ENCODE measurements at places on chromosomes 4 and X.

DNA sequence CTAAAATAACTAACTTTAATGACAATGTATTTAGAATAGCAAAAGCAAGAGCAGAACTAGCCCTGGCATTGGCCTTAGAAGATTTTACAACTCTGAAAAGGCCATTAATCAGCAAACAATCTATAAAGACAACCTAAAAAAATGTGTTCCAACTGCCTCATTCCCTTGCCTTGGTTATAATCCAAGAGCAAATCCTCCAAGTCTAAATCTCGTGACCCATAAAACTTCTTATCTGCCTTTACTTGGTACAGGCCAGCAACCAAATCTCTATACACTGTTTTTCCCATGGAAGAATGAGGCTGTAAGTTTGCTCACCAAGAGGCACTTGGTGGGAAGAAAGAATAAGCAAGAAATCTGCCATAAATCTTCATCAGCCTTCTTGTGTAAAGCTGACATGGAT lies 175.3 kb upstream of the MID1 start:
- no peak for DNase-seq

GRCh38 chrX:24243188-24243587 lies 70.7 kb downstream of the SUPT20HL2 start:
- DNase-seq: no peak

DNA sequence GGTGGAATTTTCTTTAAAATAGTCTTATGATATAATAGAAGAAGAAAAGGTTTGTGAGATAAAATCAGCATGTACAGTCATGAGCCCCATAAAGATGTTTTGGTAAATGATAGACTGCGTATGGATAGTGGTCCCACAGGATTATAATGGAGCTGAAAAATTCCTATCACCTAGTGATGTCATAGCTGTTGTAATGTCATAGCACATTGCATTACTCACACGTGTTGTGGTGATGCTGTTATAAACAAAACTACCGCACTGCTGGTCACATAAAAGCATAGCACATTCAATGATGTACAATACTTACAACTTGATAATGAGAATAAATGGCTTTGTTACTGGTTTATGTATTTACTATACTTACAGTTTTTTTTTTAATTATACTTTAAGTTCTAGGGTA lies 715.2 kb upstream of the HTR2C start:
- DNase-seq: no peak

DNA sequence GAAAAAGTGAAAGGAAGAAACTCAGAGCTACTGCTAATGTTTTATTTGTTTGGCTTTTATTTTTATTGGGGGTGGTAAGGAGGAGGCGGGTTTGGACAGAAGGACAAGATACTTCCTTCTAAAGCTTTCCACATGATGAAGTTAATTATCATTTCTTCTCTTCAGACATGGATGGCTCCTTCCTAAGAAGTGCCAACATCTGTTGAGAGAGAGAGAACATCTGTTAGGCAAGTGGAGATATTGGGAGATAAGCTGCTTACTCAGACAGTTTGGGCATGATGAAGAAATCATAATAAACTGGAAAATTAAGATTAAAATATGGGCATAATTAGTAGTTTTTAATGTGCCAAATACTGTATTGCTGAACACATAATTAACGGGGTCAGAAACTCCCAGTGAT lies 535.7 kb upstream of the INTU start:
- DNase-seq: no peak

DNA sequence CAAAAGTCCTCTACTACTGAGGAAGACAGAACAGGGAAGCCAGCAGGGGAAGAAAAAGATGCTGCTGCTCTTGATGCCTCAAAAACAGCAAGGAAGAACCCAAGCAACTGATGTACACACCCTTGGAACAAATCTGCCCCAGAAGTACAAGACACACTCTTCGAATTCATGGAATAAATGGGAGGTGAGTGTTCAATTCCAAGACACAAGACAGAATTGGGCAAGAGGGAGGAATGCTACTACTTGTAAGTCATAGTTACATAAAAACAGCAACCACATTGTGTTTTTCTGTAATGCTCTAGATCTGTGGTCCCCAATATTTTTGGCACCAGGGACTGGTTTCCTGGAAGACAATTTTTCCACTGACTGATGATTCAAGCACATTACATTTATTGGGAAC lies 58.0 kb upstream of the H2AZ1 start:
- DNase-seq: no peak

GRCh38 chr4:151962138-151962823 lies 201.5 kb upstream of the GATB start:
- DNase-seq: no peak

DNA sequence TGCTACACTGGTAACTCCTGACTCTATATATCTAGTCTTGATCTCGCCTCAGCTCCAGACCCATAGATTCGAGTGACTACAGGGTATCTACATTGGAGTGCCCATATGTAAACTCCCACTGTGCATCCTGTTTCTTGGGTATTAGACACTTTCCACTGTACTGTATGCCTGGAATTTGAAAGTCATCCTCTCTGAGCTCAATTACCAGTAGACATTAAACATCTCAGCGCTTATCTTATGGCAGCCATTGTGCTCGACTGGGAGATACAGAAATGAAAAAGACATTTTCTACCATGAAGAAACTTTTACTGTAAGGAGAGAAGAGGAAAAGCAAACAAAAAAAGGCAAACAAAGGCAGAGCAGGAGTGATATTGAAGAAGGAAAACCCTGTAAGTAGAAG lies 151.9 kb upstream of the JADE1 start:
- no peak for DNase-seq

DNA sequence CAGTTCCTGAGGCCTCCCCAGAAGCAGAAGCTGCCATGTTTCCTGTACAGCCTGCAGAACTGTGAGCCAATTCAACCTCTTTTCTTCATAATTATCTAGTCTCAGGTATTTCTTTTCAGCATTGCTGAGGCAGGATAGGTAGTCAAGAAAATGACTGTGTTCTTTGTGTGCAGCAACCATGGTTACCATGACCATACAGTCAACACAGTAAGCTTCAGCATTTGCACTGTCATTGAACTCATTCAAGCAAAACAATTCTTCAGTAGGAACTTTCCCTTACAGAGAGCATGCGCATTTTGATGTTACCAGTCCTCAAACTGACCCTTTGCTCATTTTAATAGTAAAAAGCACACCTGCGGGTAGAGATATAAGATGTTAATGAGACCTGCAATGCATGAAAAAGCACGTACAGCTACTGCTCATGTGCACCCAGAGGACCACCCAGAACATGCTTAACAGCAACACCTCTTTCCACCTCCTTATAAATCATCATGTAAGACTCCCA lies 180.8 kb downstream of the PRKX start:
- no peak for DNase-seq

DNA sequence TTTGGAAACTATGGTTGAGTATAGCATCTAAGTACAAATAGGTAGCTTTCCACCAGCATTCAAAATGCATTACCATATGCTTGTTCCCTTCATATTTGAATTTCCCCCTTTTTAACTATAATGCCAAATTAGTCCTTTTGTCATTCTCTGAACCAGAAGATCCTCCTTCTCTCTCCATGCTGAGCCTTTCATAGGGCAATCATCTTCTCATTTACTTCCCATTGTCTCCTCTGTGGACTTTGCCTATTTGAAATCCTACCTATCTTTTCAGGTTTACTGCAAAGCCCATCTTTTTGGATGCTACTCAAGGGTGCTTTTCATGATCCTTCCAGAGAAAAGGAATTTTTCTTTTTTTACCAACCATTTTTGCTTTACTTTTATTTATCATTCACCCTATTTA lies 54.7 kb downstream of the DKK2 start:
- no peak for DNase-seq

GRCh38 chrX:130378024-130378669 lies 7.3 kb downstream of the GPR119 start:
- no peak for DNase-seq

DNA sequence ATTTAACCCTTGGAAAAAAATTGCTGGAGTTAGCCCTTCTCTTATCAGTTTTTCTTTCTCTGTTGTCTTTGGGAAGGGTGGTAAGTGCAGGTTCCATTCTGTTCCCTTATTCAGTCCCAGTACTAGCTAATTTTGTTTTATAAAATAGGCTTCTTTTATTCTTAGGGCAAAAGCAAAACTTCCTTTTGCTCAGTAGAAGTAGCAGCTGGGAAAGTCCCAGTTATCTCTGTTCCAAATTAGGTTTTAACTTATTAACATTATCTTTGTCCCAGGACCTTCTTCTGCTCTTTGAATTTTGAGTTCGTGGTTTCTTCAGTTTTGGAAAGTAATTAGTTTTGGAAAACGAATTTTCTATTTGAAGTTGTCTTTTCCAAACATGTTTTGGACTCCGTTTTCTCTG lies 61.1 kb downstream of the BANK1 start:
- DNase-seq: no peak

DNA sequence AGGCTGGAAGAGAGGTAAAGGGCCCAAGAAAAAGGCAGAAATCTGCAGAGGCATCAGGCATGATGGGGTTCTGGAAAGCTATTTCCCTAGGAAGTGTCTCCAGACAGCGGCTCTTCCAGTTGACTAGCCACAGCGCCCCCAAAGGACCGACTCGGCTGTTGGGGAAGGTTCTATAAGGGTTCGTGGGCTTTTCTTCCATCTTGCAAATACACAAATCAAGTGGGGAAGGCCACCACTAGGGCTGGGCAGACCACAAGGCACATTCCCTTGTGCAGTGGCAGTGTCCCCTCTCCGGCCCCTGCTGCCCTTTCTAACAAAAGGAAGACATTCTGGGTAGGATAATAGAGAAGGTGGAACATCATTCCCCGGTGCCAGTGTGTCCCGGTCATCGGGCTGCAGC lies 18.2 kb downstream of the BCOR start:
- no peak for DNase-seq

DNA sequence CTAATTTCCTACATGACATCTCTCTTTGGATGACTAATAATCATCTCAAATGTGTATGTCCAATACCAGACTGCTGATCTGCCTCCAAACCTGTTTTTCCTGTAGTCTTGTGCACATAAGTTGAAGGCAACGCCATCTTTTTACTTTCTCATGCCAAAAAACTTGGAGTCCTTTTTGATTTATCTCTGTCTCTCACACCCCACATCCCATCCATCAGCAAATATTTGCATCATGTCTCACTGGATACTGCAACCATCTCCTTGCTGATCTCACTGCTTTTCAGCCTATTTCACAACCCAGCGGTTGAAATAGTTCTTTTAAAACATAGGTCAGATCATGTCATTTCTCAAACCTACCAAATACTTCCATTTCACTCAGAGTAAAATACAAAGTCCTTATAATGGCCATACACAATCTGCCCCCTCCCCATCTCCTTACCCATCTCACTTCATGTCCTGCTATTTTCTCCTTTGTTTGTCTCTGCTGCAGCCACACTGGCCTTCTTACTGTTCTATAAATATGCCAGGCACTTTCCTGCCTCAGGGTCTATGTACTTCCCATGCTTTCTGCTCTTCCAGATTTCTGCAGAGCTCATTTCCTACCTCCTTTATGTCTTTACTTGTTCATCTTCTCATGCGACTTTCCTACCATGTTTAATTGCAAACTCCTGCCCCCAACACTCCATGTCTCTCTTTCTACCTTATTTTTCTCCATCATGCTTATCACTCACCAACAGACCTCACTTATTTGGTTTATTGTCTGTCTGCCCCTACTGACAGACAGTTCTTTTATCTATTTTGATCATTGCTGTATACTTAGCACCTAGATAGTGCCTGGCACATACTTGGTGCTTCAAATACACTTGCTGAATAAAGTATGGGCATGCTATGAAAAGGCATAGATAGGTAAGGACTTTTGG lies 98.8 kb downstream of the ANXA3 start:
- no peak for DNase-seq

- DNase-seq: peak; percentile 23
Measured at GRCh38 chrX:19543951-19544381, 28.7 kb upstream of the MAP3K15 start.

DNA sequence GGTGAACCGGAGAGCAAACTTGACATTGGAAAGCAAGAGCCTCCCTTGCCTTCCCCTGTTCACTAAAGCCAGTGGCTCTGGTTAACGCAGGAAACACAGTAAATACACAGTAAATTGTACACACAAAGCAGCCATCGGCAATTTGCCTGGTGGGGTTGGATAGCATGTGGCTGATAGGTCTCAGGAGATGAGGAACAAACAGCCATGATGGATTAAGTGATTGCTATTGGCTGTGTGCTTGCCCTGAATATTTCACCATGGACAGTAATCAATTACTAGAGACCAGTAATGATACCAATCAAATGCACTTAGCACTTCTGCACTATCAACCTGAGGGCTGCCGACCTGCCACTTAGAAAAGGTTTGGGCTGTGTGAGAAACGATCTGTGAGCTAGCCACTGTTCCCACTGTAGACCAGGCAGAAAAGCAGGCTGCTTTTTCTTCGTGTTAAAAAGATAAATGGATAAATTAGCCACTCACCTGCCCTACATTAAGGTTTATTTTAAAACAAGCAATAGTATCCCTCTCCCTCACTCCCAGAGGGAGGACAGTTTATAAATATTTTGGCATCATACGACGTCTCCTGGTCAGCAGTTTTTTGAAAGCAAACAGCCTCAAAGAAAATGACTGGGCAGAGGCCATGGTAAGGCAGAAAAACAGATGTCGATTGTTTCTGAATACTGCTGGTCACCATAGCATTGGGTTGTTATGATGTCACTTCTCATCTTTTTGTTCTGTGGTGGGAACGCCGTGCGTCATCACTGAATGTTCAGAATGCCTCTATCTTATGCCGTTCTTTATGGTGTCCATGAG lies 167.1 kb downstream of the MAML3 start:
- DNase-seq: no peak

GRCh38 chrX:107348051-107348450 lies 101.4 kb upstream of the FRMPD3 start:
- no peak for DNase-seq

DNA sequence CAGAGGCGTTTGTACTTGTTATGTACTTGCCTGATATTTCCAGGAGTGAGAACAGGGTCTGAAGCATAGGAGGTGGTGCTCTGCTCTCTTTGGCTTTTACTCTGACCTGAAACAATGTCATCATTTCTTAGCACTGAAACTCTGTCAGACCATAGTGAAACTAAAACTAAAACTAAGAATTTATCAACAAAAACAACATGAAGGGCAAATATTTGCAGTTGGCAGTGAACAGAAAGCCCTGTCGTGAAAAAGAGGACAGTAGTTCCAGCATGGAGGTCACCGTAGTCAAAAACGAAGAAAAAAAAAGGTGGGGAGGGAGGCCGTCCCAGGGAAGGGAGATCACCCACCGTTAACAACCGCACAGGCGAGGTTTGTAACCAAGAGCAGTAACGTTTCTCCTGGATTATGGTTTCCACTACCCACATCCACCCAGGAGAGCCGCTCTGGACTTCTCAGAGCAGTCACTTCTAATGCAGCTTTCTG lies 97.5 kb downstream of the ANK2 start:
- DNase-seq: no peak

- DNase-seq: peak; percentile 90
Measured at GRCh38 chrX:123732670-123733363, at the start of gene THOC2. THOC2 (minus strand) TSS chrX:123733052; CDS start chrX:123733022, 30 bp downstream.

GRCh38 chr4:65600656-65601055 lies 69.6 kb downstream of the EPHA5 start:
- DNase-seq: no peak

GRCh38 chrX:37847733-37848197 lies 394 bp upstream of the DYNLT3 start:
- DNase-seq: no peak

DNA sequence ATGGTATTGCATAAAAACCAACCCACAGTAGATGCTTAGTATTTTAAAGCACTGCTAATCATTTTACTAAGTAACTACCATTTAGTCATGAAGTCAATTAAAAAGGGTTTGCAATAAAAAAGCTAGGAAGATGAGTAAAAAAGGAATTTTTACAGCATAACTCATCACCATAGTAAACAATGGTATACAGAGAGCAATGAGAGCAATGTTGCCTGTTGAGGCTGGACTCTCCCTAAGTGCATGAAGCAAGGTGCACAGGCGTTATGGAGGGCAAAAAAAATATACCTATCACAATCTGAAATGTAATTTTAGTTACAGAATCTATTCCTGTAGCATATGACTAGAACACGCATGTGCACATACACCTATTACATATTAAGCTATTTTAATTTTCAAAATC lies 129.6 kb upstream of the BMP3 start:
- no peak for DNase-seq
